ENCODE measurements at places on chromosomes 1 and 21.
A peak's percentile ranks its signal among the peaks of the same experiment; 100 is the strongest.

DNA sequence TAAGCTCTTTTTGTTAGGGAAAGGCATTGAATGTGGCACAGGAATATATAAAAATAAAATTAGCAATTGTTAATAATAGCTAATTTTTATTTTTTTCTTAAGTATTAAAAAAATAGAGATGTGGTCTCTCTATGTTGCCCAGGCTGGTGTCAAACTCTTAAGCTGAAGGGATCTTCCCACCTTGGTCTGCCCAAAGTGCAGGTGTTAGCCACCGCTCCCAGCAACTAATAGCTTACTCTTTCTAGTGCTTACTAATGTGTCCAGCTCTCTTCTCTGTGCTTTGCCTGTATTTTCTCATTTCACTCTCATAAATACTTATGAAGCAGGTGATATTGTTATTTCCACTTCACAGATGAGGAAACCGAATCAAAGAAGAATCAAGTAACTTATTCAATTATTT lies 13.4 kb upstream of the IL24 start:
- DNase-seq: no peak

GRCh38 chr1:53148123-53148522 lies 5.7 kb upstream of the SLC1A7 start:
- no peak for DNase-seq

GRCh38 chr21:34526618-34527290 lies 14.7 kb upstream of the KCNE1 start:
- peak; percentile 34 for DNase-seq

GRCh38 chr1:22018583-22019559 lies 17.4 kb downstream of the CELA3A start:
- DNase-seq: peak; percentile 31

DNA sequence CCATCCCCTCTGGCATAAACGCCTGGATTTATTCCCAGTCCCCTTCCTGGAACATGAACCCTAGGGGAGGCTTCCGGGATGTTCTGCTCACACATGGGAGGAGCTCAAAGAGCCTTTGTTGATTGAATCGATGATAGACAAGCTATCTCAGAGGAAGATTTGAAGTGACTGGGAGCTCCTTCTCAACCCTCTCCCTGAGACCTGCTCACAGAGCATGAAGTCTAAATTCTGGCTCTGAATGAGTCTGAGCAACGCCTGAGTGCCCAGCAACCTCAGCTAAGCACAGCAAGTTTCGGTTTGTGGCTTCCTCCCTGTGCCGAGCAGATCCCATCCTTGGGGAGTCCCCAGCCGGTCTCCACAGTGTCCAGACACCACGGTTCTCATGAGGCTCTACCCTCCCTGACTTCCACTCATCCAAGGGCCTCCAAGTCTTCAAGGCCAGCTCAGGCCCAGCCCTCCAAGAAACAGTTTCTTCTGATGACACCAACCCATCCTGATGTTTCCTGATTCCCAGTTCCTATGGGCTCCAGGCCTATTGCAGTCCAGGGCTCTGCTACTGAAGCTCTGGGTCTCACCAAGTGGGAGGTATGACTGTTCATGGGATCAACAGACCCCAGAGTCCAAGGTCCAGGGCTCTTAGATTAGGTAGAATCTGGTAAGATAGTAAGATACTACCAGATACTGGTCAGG lies 190.8 kb downstream of the DYRK1A start:
- no peak for DNase-seq

GRCh38 chr21:15772654-15773053 lies 42.9 kb downstream of the USP25 start:
- DNase-seq: no peak

DNA sequence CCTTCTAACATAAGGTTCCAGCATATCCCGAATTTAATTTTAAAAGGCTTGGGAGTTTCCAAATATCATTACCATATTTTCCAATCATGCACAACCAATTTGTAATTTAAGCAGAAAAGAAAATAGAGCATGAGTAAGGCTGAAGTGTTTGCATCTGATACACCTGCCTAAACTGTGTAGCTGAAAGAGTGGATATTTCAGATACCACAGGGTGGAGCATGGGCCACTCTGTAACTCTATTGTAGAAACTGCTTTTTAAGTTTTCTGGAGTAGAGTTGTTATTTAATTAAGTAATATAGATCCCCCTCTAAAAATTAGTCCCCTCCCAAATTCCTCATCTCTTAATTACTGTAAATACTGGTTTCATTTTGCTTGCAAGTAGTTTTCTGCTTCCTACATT lies 199.8 kb downstream of the USP25 start:
- no peak for DNase-seq

GRCh38 chr1:180912211-180912800 lies 391 bp upstream of the KIAA1614 start:
- no peak for DNase-seq

GRCh38 chr1:100861379-100861778 lies 33.3 kb downstream of the EXTL2 start:
- DNase-seq: no peak

DNA sequence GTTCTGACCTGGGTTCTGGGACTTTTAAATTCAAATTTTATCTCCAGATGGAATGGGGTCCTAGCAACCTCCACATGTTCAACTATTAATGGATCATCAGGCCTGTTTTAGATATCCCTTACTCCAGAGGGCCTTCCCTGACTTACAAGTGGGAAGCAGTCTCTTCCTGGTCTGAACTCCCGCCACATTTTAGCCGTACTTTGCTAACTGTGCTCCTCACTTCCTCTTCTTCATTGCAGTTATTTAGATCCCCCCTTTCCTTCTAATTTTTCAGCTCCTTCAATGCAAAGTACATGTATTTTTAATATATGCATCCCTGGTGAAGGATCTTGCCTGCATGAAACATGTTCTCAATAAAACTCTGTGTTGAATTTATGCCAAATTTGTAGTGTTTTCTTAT lies 3.7 kb downstream of the CD1A start:
- no peak for DNase-seq

- DNase-seq: no peak
Measured at GRCh38 chr1:244113532-244114320, 62.6 kb downstream of the ZBTB18 start.
